ENCODE measurements at places on chromosomes 6 and 20.
A peak's percentile ranks its signal among the peaks of the same experiment; 100 is the strongest.

DNA sequence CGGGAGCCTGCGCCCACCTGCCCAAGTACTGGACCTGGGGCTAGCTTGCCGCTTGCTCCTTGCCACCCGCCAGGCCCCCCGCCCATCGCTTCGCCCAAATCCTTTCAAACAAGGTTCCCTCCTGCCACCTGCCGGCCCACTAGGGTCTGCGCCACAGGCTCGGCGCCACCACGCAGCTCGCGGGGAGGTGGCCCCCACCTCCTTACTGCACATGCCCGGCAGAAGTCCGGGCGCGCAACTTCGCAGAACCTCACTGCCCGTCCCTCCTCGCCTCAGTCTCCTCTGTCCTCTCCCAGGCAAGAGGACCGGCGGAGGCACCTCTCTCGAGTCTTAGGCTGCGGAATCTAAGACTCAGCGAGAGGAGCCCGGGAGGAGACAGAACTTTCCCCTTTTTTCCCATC lies 11.2 kb downstream of the GNAS-AS1 start:
- no peak for DNase-seq

- no peak for DNase-seq
These were observed 3.0 kb downstream of the IPCEF1 start for GRCh38 chr6:154353626-154354025.

DNA sequence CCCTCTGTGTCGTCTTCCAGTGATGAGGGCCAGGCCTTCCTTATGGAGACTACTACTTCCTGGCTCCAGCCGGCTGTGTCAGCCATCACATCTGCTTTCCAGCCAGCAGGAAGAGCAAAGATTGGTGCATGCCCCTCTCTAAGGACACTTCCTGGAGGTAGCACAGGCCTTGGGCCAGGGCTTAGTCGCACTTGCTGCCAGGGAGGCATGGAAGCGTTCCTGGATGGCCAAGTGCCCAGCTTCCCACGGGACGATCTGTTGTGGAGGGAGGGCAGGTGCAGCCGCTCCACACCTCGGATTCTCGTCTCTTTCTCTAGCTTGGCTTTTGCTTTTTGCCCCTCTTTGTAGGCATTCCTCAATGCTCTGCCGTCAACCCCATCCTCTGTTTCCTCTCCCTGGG lies 11.9 kb downstream of the ERMARD start:
- DNase-seq: no peak

DNA sequence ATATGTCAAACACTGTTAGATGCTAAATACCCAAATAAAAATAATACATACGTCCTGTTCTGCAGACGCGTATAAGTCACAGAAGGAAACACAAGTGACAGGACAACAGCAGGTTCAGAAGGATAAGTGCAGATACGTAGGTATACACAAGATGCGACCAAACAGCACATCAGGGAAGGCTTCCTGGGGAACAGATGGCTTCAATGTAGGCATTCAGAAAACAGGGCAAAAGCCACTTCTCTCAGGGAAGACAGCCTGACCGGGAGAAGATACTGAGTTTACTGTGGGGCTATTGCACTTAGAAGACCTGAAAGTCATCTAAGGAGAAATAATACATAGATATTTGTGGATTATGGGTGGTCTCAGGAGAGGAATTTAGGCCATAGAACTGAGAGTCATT lies 1.9 kb downstream of the HLA-DPA1 start:
- no peak for DNase-seq

DNA sequence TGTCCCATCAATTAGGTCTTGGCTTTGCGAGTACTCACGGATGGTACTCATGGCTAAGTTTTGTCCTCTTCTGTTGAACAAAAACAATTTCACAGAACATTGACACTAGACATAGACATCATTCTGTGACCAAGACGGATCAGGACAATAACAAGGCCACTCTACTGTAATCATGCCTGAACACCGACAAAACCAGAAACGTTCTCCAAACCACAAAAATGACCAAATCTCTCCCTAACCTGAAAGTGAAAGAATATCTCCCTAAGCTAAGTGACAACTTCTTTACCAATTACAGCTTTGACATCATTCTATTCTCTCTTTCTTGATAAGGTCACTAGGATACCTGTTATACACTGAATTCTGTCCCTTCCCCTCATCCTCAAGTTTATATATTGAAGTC lies 40.0 kb upstream of the SLC2A12 start:
- DNase-seq: no peak

DNA sequence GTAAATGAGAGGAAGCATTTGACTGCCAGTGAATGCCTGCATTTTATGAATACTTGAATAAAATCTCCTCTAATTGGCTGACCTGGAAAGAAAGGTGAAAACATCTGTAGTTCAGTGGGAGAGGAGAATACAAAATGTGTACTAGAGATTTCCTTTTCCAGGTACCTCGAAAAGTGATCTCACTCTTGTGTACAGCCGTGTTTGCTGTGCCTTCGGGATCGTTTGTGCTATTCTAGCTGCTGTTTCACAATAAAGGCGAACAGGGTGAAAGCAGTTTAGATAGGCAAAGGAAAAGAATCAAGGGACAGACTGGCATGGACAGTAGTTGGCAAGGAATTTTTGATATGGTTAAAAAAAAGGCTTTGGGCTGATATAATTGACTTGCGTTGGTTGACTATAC lies 112.3 kb downstream of the ARID1B start:
- no peak for DNase-seq

GRCh38 chr6:85797993-85798392 lies 155.3 kb upstream of the SYNCRIP start:
- DNase-seq: no peak

DNA sequence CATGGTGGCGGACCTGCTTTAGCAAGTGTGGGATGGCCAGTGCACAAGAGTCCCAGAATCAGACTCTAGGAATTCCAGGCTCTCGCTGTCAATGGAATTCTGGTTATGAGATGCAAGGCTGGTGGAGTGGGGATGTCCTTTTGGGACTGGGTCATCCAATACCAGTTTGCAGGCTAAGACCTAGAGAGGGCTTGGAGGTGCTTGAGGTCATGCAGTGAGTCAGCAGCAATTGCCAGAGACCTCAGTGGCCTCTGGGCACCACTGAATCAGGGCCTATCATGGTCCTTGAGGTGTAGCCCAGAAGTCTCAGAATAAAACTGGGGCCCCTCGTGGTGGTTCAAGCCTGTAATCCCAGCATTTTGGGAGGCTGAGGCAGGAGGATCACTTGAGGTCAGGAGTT lies 1.4 kb upstream of the SCRT2 start:
- no peak for DNase-seq

- DNase-seq: no peak
These were observed 71.0 kb downstream of the SSR1 start for GRCh38 chr6:7241709-7242645.

- peak; percentile 50 for DNase-seq
These were observed at the start of gene RAB22A for GRCh38 chr20:58309591-58310290. RAB22A (plus strand) TSS chr20:58309715; CDS start chr20:58309977, 262 bp downstream.

GRCh38 chr6:5665667-5666066 lies 341.1 kb downstream of the NRN1 start:
- DNase-seq: no peak

- no peak for DNase-seq
These were observed 10.2 kb upstream of the PEX7 start for GRCh38 chr6:136812174-136812573.

GRCh38 chr6:148382861-148383260 lies 40.2 kb downstream of the SASH1 start:
- DNase-seq: no peak

DNA sequence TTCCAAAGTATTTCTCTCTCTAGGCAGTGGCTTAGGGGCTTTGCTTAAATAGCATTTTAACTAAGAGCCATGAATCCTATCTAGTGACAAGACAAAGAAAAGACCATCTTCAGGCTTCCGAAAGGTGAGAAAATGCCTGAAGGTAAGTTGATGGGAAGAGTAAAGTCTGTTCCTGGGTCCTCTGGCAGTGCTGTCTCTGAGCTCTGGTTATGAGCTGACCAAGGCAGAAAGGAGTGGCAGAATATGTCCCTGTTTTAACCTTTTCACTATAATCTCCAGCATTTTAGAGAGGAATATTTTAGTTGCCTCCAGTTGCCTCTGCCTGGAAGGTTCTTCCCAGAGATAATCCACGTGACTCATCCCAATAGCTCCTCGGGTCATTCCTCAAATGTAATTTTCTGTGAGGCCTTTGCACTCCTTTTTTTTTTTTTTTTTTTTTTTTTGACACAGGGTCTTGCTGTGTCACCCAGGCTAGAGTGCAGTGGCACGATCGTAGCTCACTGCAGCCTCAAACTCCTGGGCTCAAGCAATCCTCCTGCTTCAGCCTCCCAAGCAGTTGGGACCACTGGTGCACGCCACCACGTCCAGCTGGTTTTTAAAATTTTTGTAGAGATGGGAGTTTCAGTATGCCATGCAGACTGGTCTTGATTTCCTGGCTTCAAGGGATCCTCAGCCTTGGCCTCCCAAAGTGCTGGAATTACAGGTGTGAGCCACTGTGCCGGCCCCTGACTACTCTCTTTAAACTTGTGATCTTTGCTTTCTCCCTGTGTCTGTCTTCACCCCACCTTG lies 3.7 kb upstream of the ARMH2 start:
- DNase-seq: no peak

DNA sequence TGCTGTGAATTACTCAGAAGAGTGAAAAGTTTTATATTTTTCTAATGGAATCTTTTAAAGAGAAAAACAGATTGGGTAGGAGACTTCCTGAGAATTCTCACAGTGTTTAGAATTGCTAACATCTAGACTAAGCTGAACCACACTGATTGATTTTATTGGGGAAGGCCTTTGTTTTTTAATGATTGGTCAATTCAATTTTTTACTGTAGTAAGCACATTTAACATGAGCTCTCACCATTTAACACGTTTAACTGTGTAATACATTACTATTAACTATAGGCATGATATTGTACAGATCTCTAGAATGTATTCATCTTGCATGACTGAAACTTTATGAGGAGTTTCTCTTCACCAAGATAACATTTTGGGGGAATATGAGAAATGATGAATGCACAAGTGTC lies 987.3 kb downstream of the PHF3 start:
- DNase-seq: no peak

DNA sequence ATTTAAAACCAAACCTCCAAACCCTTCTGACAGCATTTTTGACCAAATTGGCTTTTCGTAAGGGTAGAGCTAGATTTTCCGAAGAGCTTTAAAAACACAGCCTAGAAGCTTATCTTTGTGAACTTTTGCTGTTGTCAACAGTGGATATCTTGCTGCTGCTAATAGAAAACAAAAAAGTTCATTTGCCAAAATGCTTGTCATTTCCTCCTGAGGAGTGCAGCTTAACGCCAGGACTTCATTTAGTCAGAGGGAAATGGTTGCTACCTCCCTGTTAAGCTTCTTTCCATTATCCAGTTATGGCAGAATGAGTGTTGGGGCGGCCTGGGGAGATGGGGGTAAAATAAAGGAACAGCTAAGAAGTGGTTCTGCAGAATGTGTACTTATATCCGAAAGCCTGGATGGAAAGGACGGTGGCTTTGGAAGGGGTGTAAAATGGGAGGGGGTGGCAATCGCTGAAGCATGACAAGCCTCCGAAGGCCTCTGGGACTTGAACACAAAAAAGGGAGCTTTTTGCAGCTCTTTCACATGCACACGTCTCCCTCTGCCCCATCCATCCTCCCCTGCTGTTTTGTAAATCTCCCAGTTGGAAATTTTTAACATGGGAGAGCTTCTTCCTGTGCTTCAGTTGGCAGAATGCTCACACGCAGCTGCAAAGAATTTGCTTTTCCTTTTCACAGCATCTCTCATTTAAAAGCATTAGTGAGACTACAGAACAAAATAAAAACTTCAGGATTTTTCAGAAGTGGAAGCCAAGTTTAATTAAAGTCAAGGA lies 22.5 kb downstream of the JARID2 start:
- no peak for DNase-seq

- DNase-seq: no peak
These were observed 16.3 kb upstream of the PTPN1 start for GRCh38 chr20:50493881-50494253.

DNA sequence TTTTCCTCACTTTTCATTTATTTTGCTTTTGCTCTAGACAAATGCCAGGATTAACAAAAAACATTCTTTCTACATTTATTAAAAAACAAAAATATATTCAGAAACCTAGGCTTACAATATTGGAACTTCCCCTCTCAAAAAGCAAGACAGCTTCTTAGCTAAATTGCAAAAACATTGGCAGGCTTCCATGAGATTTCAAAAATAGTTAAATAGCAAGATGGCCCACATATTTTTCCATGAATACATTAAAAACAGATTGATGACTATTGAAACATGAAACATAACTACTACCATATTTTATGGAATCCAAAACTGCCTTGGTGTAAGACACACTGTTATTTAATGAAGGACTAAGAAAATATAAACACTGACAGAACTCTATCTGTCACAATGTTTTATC lies 92.0 kb downstream of the LY86 start:
- no peak for DNase-seq

- no peak for DNase-seq
These were observed 660.4 kb downstream of the CD109 start for GRCh38 chr6:74356391-74356790.

DNA sequence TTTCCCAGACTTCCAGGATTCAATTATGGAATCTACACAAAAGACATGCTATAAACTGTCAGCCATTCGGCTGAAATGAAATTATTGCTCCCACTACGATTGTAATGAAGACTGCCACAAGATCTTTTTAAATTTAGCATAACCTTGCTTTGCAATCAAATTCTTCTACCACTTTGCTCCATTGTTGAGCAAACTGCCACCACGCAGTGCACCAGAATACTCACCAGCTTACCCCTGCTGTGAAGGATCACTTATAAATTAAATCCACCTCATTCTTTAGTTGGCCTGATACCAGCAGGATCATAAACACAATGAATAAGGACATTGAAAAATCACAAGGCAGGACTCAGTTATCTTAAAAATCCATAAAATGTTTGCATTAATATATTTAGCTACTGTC lies 151.8 kb upstream of the PRND start:
- DNase-seq: no peak

- no peak for DNase-seq
These were observed 771.7 kb upstream of the ADGRB3 start for GRCh38 chr6:67863346-67863745.

DNA sequence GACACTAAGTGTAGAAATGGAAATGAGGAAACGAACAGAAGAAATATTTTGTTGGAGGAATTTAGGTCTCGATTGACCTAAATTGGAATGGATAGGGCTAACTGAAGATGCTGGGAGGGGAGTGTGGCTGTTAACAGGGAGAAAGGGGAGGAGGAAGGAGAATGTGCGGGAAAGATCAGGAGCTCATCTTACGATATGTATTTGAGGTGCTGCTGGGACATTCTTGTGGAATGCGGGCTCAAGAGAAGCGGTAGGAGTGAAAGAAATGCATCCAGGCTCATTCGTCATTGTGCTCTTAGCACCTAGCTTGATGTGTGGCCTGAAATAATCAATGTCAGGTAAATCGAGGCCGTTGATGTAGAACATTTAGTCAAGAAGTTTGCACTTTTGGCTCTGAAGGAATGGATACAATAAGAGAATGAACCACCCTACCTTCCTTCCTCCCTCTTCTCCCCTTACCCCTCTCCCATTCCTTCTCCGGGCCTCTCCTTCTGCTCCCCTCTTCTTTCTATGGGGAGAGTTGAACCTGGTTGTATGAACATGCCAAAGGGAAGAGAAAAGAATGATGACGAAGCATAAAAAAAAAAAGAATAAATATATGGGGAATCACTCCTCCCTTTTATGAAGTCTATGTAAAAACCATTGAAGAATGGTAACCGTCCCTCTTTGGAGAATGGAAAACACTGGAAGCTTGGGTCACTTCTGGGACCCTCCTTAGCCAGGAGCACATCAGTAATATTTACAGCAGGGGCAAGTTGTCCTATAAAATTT lies 70.9 kb downstream of the SASH1 start:
- DNase-seq: no peak

GRCh38 chr20:53296025-53296424 lies 297.6 kb downstream of the ZNF217 start:
- no peak for DNase-seq

GRCh38 chr6:4163408-4164116 lies 28.2 kb upstream of the ECI2 start:
- DNase-seq: no peak

- DNase-seq: no peak
These were observed 18.2 kb upstream of the ECI2 start for GRCh38 chr6:4153514-4153985.
